ENCODE measurements at places on chromosomes 11 and 22.
A peak's percentile ranks its signal among the peaks of the same experiment; 100 is the strongest.

- DNase-seq = no peak
These were observed 510.5 kb upstream of the CCDC179 start for GRCh38 chr11:23370580-23371275.

DNA sequence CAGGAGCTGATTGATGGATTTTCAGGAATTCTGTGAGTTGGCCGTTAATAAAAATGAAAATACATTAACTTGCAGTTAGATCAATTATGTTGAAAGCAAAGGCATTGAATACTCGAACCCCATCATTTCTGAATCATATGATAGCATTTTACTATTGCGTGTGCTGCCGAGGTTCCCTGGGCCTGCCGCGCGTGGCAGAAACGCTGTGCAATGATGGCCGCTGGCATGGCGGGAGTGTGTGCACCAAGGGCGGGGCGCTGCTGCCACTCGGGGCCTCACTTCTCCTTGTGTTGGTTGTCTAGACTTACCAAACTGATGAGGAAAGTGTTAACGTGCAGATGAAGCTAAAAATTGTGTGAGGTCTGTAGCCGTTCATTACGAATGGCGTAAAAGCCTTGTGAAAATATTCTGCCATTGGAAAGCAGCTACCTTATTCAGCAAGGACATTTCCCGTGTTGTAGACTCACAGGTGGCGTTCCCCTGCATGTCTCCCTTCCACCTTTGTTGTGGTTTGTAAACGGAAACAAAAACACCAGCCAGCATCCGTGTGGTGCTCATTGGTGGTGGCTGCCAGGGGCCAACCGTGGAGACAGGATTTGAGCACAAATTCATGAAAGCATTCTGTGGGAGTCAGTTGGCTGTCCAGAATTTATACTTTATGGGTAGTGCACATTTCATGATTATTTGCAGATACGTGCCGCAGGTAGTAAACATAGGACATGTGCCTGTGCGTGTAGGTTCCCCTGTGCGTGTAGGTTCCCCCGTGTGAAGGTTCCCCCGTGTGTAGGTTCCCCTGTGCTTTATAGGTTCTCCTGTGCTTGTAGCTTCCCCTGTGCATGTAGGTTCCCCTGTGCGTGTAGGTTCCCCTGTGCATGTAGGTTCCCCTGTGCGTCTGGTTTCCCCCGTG is 5.9 kb upstream of the GRAMD4 start:
- DNase-seq = peak; percentile 58

DNA sequence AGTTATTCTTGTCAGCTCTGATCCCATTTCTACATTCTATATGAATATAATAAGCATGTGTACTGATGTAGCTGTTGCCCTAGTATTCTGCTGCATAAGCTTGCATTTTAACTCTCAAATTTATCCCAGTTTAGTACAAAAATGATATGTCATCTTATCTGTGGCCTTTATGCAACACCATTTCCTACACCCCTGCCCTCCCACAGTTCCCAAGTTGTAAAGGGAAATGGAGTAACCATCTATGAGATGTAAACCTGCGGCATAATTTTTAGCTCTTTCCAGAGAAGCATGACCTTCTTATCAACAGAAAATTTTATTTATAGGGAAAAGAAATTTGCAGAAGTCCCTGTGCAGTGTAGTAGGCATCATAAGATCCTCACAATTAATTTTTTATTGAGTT is 18.9 kb upstream of the CARD18 start:
- DNase-seq = no peak

GRCh38 chr22:44225091-44225689 is 44.5 kb downstream of the PARVG start:
- DNase-seq = no peak

DNA sequence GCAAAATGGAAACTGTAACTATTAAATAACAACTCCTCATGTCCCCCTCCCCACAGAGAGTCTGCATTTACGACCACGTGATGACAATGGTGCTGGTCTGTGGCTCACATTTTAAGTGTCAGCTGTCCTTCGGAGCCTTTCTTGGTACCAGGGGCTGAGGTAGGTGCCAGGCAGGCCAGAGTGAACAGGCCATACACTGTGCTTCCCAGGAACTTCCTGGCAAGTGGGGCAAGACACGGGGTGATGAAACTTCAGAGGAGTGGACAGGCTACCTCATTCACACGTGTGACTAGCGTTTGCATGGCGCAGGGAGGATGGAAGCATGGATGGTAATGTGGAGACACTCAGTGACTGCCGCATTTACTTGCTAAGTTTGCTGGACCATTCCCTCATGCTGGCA is 10.4 kb upstream of the YPEL1 start:
- DNase-seq = no peak

GRCh38 chr11:60910711-60911380 is 3.1 kb upstream of the TMEM109 start:
- DNase-seq = no peak

DNA sequence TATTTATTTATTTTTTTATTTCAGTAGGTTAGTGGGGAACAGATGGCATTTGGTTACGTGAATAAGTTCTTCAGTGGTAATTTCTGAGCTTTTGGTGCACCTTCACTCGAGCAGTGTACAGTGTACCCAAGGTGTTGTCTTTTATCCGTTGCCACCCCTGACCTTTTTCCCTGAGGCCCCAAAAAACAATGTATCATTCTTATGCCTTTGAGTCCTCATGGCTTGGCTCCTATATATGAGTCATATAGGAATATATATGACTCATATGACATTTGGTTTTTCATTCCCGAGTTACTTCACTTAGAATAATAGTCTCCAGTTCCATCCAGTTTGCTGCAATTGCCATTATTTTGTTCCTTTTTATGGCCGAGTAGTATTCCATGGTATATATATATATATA is 763.9 kb downstream of the NTM start:
- no peak for DNase-seq

DNA sequence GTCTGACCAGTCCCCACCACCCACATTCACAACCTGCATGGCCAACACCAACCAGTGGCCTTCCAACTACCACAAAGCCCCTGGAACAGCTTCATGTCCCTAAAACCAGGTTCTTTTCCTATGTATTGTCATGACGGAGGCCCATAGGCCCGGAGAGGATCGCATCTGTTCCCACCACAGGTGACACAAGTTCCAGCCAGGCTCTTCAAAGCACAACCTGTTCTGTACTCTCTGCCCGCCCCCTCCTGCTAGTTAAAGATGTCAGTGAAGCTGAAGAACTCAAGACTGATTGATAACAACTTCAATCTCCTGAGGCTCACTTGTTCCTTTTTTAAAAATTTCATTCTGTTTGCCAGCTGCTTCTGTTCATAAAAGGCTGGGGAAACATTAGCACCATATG is 121.1 kb upstream of the GUCY1A2 start:
- DNase-seq = no peak

- no peak for DNase-seq
These were observed 1249.3 kb downstream of the BRD1 start for GRCh38 chr22:48578138-48579042.

DNA sequence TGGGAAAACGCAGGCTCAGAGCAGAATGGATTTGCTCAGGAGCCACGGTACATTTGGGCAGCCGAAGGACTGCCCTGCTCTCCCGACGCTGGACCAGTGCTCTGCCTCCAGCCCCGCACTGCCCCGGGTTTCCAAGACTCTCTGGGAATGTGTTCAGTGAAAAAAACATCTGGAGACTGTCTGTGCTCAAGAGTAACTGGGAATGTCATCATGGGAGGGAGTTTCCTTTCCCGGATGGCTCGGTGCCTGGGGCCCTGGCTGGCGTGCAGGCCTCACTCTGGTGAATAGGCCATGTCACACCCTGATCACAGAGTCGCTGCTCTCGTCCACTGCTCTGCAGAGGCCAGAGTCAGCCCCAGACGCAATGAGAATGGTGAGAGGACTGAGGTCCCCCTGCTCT is 9.8 kb upstream of the APOL6 start:
- no peak for DNase-seq

GRCh38 chr11:64679846-64680245 is 43.2 kb downstream of the NRXN2 start:
- no peak for DNase-seq

Data from T-helper 17 cell (primary cell).